ENCODE measurements at places on chromosomes 5 and 9.

DNA sequence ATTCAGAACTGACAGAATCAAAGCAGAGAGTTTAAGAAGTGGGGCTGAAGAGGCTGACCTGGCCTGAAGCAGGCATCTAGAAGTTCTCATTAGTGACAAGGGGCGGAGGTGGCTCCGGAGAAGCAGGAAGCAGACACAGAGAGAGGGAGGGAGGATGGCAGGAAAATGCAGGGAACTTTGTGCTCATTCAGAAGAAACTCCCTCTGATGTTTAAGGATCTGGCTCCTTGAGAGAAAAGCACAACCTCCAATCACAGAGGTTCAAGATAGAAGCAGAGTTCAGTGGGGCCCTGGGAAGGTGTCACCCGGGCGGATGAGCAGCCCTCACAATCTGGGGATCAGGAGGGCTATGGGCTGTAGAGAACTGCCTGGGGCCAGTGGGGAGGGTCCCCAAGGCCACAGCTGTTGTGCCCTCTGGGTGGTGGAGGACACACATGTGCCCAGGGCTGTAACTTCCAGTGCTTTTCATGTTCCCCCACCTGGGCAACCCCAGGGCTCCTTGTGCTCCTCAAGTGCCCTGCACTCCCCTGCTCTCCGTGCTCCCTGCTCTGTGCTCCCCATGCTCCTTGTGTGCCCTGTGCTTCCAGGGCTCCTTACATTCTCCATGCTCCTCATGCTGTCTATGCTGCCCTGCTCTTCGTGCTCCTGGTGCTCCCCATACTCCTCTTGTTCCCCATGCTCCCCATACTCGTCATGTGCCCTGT is 51.4 kb downstream of the TRIP13 start:
- DNase-seq = no peak

GRCh38 chr5:147393874-147394672 is 115.8 kb downstream of the DPYSL3 start:
- no peak for DNase-seq

DNA sequence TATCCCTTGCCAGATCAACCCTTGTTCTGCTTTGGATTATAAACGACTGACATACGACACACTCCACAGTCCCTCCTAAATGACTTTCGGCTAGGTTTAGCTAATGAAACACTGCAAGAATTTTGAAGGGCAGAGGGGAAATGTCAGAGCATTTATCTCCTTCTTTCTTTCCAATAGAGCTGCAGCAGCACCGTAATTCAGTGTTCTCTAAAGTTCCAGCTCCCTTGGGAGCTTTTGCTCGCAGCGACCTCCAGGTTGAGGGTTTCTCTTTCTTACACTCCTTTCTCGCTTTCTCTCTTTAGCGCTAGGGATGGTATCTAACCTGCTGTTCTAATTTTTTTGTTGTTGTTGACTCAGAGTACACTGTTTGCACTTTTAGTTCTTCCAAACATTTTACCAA is 467.1 kb upstream of the ST8SIA4 start:
- DNase-seq = peak; percentile 4

DNA sequence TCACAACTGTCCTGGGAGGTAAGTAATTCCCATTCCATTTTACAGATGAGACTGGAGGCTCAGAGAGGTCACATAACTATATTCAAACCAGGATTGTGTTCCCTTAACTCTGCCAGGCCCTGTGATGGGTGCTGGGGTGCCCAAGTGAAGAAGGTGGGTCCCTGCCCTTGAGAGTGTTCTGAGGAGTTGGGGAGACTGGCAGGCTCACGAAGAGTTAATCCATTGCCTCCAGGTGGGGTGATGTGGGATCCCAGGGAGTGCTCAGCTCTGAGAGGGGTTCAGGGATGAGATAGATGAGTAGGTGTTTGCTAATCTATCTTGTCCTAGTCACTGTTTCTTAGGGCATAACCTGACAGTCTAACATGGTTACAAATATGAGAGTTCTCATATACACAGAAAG is 36.7 kb downstream of the GSN start:
- no peak for DNase-seq

GRCh38 chr5:115785381-115786065 is 30.9 kb downstream of the CDO1 start:
- DNase-seq = peak; percentile 6

- no peak for DNase-seq
These were observed 91.3 kb downstream of the PDE6A start for GRCh38 chr5:149853331-149853648.

DNA sequence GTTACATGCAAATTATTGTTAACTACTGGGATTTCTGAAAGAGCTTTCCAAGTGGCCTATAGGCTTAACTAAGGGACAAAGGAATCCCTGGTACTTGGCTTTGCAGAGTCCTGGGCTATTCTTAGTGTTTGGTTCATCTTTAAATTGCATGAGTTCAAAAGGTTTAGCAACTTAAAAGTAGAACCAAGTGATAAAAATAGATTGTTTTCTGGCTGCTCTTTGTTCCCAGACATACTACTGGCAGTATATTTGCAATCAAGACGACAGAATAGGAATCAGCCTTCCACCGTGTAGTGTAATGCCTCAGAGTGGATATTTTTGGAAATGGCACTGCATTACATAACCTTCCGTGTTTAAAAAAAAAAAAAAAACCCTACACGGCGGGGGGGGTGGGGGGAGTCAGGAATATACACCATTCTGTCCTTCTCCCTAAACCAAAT is 1.0 kb downstream of the NREP start:
- DNase-seq = peak; percentile 67

DNA sequence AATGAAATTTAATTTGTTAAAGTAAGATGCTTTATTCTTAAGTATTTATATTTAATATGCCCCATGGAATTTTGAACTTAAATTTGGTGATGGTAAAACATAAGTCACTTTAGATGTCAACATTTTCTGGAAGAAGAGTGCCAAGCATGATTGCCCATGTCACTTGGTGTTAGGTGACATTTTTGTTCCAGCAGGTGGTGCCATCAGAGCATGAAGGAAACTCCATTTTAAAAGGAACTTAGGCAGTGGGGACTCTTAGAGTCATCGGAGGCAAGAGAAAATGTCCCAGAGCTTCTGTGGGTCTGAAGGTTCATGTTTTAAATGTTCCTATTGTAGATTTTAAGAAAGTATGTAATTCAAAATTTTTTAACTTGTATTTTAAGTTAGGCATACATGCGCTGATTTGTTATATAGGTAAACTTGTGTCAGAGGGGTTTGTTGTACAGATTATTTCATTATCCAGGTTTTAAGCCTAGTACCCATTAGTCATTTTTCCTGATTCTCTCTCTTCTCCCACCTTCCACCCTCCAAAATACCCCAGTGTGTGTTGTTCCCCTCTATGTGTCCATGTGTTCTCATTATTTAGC is 789.3 kb downstream of the SEMA5A start:
- DNase-seq = peak; percentile 69

- DNase-seq = no peak
These were observed 96.1 kb downstream of the GABRG2 start for GRCh38 chr5:162163663-162164062.

GRCh38 chr5:84303315-84303714 is 81.4 kb downstream of the EDIL3 start:
- no peak for DNase-seq

GRCh38 chr9:68934329-68934644 is 79.6 kb downstream of the PRKACG start:
- DNase-seq = no peak

DNA sequence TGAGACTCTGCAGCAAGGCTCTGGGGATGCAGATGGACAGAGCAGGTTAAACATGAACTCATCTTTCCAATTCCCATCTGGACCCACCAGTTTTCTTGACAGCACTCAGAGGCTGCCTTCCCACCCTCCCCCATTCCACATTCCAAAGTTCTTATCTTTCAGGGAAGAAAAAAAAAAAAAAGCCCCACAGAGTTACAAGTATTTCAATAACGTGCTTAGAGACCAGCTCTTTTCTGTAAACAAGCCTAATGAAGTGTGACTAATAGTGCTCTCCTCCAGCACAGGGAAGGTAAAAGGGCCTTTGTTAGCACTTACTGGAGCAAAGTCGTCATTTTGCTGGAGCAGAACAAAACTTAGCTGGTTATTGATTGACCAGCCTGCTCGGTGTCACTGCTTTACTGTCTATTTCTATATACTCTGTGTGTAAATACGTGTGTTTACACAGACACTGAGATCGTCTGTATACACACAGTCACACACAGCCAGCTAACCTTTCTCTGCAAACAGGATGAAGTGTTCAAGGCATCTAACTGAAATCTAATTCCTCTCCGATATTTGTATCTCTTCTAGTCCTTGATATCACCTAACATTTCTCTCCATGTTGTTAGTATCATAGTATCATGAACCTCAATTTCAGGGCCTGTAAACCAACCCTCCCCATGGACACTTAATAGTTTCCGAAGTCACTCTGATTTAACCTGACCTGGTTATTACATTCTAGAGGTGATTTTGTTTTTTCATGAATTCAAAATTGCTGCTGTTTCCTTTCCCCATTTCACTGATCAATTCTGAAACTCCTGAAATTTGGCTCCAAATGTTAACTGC is 84.9 kb downstream of the ZNF608 start:
- peak; percentile 88 for DNase-seq

DNA sequence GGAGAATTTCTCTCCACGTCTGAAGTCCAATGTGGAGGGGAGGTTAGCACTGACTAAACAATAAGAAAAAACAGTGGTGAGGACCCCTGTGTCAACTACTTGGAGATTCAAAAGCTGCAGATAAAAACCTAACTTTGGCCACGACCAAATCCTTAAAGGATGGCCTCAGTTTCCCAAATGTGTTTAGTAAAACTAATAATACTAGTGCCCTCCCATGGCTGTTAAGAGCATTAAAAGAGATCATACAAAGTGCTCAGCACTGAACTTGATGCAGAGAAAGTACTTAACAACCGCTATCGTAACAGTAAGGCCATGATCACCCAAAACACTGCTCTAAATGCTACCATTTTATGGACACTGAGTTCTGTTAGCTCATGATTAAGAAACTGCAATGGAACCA is 288.4 kb downstream of the EBF1 start:
- no peak for DNase-seq

DNA sequence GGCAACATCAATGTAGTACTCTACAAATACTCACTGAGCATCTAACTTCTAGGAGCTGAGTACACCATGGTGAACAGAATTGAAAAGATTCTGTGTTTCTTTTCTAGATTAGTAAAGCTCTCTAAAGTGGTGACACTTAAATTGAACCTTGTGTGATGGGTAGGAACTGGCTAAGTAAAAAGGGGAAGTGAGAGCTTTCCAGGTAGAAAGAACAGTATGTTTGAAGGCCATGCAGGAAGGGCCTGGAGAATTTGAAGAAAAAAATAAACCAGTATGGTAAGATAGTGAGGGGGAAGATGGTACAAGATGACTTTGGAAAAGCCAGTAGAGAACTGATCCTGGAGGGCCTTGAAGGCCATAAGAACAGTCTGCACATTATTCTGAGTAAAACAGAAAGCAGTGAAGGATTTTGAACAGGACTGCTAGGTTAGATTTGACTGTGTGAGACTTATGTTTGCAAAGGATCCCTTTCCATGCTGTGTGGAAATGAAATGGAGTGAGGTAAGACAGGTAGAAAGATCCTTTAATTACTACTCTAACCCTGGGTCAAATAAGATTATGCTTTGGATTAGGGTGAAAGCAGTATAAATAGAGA is 46.7 kb upstream of the UBQLN1 start:
- no peak for DNase-seq

GRCh38 chr5:60835554-60835953 is 8.5 kb downstream of the ELOVL7 start:
- peak; percentile 39 for DNase-seq

GRCh38 chr5:44266882-44267576 is 122.2 kb downstream of the FGF10 start:
- DNase-seq = no peak

- DNase-seq = peak; percentile 58
These were observed 102.1 kb upstream of the RANBP3L start for GRCh38 chr5:36403632-36404311.

DNA sequence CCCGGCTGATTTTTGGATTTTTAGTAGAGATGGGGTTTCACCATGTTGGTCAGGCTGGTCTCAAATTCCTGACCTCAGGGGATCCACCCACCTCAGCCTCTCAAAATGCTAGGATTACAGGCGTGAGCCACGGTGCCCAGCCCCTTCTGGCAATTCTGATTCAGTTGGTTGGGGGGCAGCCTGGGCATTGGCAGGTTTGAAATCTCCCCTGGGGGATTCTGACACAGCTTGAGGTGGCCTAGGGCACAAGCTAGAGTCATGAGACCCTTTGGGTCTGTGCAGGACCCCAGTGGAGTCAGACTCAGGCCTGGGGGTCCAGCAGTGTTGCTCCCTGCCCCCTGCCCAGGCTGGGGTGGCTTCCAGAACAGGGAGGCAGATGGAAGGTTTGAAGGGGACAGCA is 239.8 kb downstream of the PBX3 start:
- no peak for DNase-seq

- no peak for DNase-seq
These were observed 151.7 kb downstream of the TTC39B start for GRCh38 chr9:15155323-15155722.

GRCh38 chr5:111583758-111584203 is 71.4 kb upstream of the STARD4 start:
- DNase-seq = peak; percentile 35

GRCh38 chr9:6978591-6978990 is 220.8 kb downstream of the KDM4C start:
- no peak for DNase-seq

DNA sequence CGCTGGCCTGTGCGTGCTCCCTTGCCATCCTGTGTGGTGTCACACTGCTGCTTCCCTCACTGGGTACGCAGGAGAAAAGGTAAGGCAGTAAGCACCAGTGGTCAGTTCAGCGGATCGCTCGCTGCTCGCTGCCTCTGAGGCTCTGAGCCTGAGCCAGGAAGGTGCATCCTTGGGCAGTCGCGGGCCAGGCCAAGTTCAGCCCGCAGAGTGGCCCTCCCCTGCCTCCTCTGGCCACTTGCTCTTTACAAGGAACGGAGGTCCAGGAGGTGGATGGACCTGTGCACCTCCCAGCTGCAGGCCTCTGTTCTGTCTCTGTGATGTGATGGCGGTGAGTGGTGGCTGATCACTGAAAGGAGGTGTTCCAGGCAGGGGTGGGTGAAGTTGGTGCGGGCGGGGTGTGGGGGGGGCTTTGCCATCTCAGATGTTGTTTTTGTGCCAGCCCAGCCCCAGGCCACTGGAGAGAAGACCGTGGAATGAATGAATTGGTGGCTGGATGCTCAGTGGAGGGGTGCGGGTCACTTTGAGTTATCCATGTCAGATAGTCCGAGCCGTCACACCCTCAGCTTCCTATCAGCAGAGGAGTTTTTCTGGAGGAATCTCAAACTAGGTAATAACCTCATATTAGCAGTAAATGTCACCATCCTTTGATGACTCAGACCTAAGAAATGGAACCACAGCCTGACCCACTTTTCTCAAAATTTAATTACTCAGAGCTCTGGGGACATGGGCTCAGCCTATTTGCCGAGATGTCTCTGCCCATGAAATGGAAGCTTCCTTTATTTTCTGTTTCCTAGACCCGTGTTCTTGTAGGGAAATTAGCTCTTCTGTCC is 7.3 kb downstream of the COL5A1 start:
- peak; percentile 80 for DNase-seq

Data from choroid plexus epithelial cell (primary cell).